ENCODE measurements at places on chromosomes 4 and X. TPM values are rescaled to one million over a fixed set of nuclear protein-coding genes. Genes with fewer than 3 reads are reported as not detected.

SYN1 gene
- total RNA-seq, result 10.9 TPM

GAK gene
- total RNA-seq, result 27.9 TPM

DNA sequence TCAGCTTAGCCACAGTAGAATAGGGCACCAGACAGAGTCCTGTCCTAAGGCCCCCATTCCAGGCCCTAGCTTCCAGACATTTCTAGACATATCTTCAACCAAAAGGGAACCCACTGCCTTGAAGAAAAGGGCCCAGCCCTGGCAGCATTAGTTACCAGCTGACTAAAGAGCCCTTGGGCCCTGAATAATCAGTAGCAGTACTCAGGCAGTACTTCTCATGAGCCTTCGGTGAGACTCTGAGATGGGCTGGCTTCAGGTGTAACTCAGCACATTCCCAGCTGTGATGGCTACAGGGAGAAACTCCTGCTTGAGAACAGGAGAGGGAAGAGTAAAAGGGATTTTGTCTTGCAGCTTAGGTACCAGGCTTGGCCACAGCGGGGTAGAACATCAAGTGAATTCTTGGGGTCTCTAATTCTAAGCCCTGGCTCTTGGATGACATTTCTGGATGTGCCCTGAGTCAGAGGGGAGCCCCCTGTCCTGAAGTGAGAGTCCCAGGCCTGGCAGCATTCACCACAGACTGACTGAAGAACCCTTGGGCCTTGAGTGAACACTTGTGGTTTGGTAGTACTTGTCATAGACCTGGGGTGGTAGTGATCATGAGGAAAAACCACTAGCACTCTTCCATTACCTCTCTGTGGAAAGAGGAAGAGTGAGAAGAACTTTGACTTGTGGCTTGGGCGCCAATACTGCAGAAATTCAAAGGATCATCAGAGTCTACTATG, 170.1 kb downstream of the ATP10D start:
- DNase-seq, result no peak

DNA sequence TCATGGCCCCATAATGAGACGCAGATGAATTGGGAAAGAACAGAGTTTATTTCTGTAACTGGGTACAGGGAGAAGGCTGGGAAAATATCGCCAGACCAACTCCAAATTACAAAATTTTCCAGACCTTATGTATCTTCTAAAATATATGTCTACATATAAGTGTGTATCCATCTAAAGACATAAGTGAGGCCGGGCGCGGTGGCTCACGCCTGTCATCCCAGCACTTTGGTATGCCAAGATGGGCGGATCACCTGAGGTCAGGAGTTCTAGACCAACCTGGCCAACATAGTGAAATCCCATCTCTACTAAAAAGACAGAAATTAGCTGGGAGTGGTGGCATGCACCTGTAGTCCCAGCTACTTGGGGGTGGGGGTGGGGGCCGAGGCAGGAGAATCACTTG, 11.7 kb upstream of the DHRSX start:
- no peak for DNase-seq

DNA sequence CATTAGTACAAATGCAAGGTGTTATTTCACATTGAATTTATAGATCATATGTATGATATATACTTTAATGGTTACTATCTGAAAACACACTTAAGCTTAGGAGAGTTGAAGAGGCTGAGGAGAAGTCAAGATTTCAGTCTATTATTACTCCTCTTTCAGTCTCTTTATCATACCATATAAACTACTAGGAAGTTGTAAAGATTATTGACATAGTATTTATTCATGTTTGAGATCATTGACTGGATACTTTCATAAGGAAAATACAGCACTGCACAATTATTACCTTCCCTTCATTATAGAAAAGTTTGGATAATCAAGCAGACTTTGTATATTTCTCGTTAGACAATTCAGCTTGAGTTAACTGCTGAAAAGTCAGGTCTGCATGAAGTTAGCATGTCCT, 10.0 kb upstream of the SGMS2 start:
- DNase-seq, result no peak
